ENCODE measurements at places on chromosomes 7 and 10. TPM values are rescaled to one million over a fixed set of nuclear protein-coding genes. Genes with fewer than 3 reads are reported as not detected.

CPA2 gene
- not detected for total RNA-seq

PAX4 gene
- not detected for total RNA-seq

RSPH10B2 gene
- 0.39 TPM for total RNA-seq

NPFFR1 gene
- not detected for total RNA-seq

C10orf62 gene
- total RNA-seq, result not detected

KMT2C gene
- total RNA-seq, result 160 TPM

RHOBTB1 gene
- total RNA-seq, result 1.8 TPM

RNF32 gene
- total RNA-seq, result 0.81 TPM

NPY4R2 gene
- not detected for total RNA-seq

SKIDA1 gene
- 0.10 TPM for total RNA-seq

ACADSB gene
- total RNA-seq, result 23.8 TPM

BTBD16 gene
- not detected for total RNA-seq

DNA sequence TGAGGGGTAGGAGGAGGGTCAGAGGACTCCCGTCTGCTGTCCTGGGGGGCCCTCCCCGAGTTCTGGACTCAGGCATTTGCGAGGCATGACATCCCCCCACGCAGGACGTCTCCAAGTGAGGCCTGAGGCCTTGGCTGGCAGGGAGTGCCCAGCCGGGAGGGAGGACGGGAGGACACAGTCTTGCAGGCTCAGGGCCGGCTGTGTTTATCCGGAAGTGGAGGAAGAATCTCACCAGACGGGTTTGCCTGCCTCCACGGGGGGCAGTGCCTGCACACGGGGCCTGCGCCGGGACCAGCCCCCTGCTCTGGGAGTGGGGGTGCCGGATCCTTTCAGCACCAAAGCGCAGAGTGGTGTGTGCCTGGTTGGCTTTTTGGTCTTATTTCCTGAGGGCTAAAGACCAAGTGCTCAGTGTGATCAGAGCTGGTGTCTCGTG, 10.9 kb downstream of the PWWP2B start:
- DNase-seq, result no peak

DNA sequence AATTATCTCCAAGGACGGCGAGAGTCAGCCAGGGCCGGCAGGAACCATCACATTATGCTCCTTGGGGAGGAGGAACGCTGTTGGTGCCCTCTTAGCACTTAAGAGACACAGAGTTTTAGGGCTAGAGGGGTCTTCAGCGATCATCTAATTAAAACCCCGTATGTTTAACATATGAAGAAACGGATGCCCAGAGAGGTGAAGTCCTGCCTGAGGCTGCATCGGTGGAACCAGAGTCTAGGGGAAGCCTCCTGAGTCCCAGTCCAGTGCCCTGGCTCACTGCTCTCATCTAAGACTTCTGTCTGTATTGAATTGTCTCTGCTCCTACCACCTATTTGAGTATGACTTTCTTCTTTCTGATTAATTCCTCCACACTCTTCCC, 688 bp upstream of the ABCB4 start:
- DNase-seq, result no peak

- no peak for DNase-seq
Measured at GRCh38 chr10:82942286-82943099, 1067.5 kb downstream of the NRG3 start.

DNA sequence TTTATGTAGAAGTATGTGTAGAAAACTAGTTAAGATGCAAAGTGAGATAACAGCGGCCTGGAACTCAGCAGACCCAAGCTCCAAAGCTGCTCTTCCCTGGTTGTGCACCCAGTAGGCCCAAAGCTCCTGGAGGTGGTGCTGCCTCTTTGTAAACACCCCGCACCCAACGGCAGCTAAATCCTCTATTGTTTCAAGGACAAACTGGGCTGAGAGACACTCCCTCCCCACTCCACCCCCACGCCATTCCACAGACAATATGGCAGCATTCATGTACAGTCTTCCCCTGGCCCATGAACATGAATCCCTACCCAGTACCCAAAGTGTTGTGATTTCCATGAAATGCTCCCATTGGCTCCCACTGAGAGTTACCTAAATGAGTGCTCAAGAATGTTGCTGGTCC, 73.5 kb downstream of the VOPP1 start:
- DNase-seq, result no peak

DNA sequence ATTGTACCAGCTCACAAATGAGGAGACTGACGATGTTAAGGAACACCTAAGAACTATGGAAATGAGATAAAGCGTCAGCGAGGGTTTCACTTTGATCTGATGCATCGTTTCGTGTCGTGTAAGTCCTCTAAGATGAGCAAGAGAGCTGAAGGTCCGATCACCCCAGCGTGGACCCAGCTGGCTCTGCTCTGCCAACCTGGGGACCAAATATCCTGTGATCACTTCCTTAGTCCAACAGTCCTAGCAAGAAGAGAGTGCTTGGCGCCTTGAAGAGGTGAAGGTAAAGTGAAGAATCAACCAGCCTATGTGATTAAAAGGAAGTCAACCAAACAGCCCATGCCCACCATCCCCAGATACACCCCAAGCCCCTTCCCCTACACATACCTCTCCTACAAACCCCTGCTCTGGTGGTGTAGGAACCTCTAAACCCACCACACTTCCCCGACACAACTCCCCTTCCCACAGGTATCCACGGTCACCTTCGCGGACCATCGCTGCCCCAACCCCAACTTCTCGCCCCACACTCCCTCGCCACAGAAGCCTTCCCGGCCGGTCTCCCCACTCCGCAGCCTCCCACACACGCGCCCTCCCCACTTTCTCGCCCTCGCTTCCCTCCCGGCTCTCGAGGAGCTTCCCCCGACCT, 722 bp downstream of the UPF2 start:
- peak; percentile 5 for DNase-seq

- DNase-seq, result no peak
Measured at GRCh38 chr7:41732843-41733306, 30.0 kb upstream of the INHBA start.

DNA sequence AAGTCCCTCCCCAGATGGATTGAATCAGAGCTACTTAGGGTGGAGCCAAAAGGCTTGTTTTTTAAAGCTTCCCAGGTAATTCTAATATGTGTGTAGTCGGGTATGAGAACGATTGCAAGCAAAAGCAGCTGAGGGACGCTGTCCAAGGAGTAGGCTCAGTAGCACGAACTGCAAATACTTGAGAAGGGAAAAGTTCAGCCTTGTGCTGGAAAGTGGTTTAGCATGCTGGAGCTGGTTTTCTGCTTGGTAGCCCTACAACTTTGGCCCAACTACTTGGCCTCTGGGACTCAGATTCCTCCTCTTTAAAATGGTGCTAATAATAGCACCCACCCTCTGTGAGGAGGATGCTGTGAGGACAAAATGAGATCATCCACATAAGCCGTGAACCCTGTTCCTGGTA, 76.2 kb downstream of the AHR start:
- no peak for DNase-seq

DNA sequence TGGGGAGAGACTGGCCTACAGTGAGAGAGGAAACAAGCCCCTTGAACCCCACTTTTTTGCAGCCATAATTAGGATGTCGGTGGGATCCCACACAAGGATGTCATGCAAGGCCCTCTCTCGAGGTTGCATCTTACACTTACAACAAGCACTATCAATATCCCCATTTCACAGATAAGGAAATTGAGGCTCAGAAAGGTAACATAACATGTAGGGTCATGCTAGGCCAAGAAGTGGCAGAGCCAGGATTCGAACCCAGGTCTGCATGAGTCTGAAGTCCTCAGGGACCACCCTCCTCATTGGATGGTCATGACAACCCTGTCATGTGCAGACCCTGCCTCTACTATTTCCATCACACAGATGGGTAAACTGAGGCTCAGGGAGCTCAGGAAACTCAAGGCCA, 123.5 kb downstream of the C10orf105 start:
- no peak for DNase-seq

DNA sequence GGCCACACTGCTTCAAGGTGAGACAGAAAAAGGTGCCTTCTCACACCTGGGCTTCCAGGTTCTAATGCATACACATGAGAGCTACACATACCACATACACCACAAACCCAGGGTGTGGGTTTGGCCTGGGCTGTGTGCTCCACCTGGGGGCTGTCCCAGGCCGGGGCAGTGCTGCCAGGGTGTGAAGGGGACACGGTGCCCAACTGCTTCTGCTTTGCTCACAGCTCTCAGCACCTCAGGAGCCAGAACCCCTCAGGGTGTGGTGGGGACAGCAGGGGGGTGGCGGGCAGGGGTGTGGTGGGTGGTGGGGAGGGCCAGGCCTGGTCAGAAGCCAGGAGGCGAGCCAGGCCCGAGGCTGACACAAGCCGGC, 51.1 kb downstream of the TMEM209 start:
- no peak for DNase-seq

- no peak for DNase-seq
Measured at GRCh38 chr7:101952355-101953247, 135.2 kb downstream of the CUX1 start.

DNA sequence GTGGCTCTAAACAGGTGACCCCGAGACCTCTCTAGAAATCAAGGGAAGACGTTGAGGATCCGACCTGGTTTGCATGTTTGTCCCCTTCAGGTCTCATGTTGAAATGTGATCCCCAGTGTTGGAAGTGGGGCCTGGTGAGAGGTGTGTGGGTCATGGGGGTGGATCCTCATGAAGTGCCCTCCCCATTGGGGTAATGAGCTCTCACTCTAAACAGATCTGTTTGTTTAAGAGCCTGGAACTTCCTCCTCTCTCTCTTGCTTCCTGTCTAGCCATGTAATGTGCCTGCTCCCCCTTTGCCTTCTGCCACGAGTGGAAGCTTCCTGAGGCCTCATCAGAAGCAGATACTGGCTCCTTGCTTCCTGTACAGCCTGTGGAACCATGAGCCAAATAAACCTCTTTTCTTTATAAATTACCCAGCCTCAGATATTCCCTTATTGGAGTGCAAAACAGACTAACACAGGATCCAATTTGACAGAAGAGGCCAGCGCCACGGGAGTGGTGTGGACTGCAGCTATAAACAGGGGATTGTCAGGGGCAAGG, 10.8 kb upstream of the POLM start:
- no peak for DNase-seq

- no peak for DNase-seq
Measured at GRCh38 chr7:4841007-4841784, 20.6 kb downstream of the PAPOLB start.

DNA sequence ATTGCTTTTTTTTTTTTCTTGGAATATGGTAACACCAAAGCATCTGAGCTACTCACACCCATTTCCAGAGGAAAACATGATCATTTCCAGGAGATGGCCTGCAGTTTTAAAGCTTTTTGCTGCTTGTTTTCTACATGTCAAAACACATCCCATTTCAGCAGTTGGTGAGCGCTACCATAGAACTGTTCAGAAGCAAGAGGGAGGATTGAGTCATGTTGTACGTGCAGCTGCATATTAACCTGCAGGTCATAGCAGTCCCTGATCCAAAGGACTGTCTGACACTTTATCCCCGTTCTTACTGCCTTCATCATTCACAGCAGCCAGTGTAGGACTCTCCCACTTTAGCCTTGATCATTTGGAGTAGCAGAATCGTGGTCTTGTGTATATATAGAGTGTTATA, 124.6 kb downstream of the AUTS2 start:
- DNase-seq, result no peak

DNA sequence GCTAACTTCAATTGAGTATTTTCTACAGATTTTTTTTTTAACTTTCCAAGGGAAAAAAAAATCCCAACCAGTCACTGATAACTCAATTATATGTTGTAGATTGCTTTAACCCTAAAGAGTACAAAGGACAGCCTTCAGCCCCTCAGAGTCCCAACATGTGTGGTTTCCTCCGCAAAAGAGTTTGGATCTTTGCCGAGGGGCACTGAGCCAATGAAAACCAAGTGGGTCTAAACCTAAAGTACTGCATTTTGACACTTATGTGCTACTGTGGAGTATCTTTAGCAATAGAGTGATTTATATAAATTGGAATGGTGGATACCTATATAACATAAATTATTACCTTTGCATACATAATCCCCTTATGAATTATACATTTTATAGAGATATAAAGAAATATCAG, 91.5 kb downstream of the SEMA3D start:
- no peak for DNase-seq

DNA sequence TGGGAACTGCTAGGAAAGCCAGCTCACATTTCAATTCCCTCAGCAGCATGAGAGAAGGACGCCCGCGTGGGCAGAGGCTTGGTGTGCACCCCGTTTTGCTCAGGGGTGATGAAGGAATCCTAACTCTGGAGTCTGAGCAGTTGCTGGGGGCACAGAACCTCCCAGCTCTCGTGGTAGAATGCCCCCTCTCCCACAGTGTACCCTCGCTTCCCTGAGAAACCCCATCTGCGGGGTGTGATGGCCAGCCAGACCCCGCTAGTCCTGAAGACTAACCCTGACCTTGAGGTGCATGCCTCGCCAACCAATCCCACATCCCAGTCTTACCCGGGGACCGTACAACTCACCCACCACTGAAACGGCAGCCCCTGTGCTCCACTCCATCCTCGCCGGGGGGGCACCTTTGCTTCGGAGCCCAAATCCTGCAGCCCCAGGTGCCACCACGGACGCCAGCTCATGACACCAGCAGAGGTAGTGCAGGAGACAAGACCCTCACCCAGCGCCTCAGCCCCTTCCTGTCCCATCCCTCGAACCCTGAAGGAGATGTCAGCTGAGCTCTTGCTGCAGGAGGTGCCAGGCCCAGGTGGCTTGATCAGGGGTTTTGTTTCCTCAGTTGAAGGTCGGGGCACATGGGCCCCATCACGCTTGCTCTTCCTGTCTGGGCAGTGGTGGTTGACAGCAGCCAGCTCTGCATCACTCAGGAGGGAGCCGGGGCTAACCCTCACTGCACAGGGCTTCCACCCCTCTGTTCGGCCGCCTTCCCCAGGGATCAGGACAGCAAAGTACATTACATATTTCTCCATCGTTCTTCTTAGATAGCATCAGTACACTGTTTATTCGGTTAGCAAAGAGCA, 236.5 kb downstream of the MGMT start:
- no peak for DNase-seq

GRCh38 chr7:13307040-13307439, 619.6 kb downstream of the ARL4A start:
- DNase-seq, result no peak

GRCh38 chr10:113080925-113081229, 130.8 kb downstream of the TCF7L2 start:
- DNase-seq, result no peak

GRCh38 chr10:71281646-71282322, 37.3 kb upstream of the SLC29A3 start:
- DNase-seq, result no peak

DNA sequence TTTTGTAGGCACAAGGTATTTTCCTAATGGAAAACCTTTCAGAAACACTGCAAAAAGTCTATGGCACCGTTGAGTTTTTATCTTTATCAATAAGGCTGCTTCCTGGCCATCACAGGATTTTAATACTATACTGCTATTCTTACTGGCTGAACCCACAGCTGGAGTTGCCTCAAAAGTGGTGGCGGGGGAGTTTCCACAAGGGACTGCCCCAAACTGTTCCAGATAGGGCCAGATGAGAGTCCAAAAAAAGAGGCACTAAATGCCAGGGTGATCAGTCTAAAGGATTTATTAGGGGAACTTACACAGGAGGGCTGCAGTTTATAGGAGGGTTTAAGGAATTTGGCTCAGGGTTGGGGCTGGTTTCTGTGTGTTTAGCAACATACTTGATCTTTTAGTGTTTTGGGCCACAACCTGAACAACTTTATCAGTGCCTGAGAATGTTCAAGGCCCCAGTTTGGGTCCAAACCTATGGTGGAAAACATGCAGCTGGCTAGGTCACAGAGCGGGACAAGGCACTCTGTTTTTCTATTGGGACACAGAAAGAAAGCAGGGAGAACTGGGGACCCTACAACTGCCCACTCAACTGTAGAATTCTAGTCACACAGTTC, 41.4 kb downstream of the STAM start:
- DNase-seq, result no peak
